H9 (cell line): ENCODE measurements at places on chromosomes 4 and X. TPM values are rescaled to one million over a fixed set of nuclear protein-coding genes. Genes with fewer than 3 reads are reported as not detected.

- H3K4me3 ChIP-seq: no peak overlapping the region
- DNase-seq: no peak
- no peak overlapping the region for H3K27ac ChIP-seq
- no peaks in the 10 kb centered on the region for H3K4me1 ChIP-seq
Measured at GRCh38 chrX:138788771-138789170, 77.3 kb upstream of the FGF13 start.

DNA sequence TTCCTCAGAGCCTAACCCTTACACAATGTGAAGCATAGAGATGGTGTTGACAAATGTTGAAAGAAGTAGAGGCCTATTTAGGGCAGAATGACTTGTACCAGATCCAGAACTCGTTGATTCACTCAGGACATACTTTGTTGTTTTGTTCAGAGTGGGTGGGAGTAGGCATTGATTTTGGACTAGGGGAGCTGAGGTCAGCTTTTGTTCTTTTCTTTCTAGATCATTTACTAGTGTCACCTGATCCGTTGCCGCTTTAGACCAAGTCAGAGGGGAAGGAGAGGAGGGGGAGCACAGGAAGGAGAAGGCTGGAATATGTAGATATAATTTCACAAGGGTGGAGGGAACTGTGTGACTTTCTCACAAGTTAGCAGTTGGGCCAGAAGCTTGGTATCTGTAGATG lies 282.4 kb upstream of the GPC4 start:
- H3K27me3 ChIP-seq: no peaks in the 10 kb centered on the region
- H3K27ac ChIP-seq: no peak overlapping the region
- peaks cover 11% of the 10 kb centered on the region; the same call in 1 of the 2 replicates for H3K4me1 ChIP-seq
- no peak for DNase-seq

- H3K4me1 ChIP-seq: no peaks in the 10 kb centered on the region
- H3K4me3 ChIP-seq: peak overlapping the region; percentile 100
- peak overlapping the region; percentile 71 for H3K27ac ChIP-seq
- H3K27me3 ChIP-seq: no peaks in the 10 kb centered on the region
Measured at GRCh38 chr4:82429728-82430192, 502 bp downstream of the HNRNPDL start.

DNA sequence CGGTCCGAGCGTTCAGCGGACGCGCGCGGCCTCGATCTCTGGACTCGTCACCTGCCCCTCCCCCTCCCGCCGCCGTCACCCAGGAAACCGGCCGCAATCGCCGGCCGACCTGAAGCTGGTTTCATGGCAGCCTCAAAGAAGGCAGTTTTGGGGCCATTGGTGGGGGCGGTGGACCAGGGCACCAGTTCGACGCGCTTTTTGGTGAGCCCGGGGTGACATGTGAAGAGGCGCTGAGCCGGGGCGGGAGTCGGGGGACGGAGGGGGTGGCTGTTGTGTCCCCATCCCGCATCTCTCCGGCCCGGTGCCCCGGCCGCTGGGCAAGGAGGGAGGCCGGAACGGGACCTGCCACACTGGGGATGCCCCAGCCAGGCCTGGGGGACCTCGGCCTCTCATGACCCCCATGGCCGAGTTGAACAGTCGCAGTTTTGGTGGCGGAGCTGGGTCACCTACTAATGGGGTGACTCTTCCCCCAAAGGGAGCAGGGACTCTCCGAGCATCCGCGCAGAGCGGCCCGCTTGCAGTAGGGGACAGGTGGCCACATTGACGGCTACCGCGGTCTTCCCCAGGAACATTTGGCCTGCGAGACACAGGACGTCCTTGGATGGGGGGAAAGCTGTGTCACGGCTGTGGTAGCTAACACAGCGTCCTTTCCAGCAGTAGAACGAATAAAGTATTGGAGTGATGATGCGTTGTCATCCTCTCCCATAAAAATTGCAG lies at the start of gene GK:
GK (plus strand) TSS at position 9 of the 717 bp plus-strand sequence; CDS start at position 124, 115 bp downstream.
- DNase-seq: peak; percentile 28
- H3K27ac ChIP-seq: peak within 1 kb of the TSS; percentile 33
- H3K4me3 ChIP-seq: peak within 1 kb of the TSS; percentile 87
- H3K27me3 ChIP-seq: no peaks in the 10 kb centered on the region
- no peaks in the 10 kb centered on the region; the same call in 1 of the 2 replicates for H3K4me1 ChIP-seq

DNA sequence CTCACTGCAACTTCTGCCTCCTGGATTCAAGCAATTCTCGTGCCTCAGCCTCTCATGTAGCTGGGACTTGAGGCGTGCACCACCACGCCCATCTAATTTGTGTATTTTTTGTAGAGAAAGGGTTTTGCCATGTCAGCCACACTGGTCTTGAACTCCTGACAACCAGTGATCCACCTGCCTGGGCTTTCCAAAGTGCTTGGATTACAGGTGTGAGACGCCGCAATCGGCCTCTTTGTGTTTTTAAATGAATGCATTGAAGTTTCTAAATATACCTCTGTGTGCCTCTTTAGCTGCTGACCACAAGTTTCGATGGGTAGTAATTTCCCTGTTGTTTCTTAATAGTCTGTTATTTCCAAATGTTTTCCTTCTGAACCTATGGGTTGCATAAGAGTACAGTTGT lies 765.3 kb upstream of the GRIA3 start:
- no peak overlapping the region for H3K27ac ChIP-seq
- no peak for DNase-seq
- H3K4me3 ChIP-seq: no peak overlapping the region
- H3K27me3 ChIP-seq: no peaks in the 10 kb centered on the region

GRCh38 chr4:126541820-126542219 lies 1090.9 kb upstream of the INTU start:
- H3K27ac ChIP-seq: no peak overlapping the region
- DNase-seq: no peak
- no peak overlapping the region for H3K4me3 ChIP-seq
- no peaks in the 10 kb centered on the region for H3K36me3 ChIP-seq

- H3K36me3 ChIP-seq: no peaks in the 10 kb centered on the region
- no peaks in the 10 kb centered on the region for H3K4me1 ChIP-seq
- H3K27ac ChIP-seq: no peak overlapping the region
- no peak overlapping the region for H3K4me3 ChIP-seq
- no peak for DNase-seq
Measured at GRCh38 chr4:30538794-30539193, 181.4 kb upstream of the PCDH7 start.

GRCh38 chr4:6332042-6332668 lies 62.5 kb downstream of the WFS1 start:
- no peak overlapping the region for H3K4me3 ChIP-seq
- H3K4me1 ChIP-seq: no peaks in the 10 kb centered on the region
- H3K27me3 ChIP-seq: no peaks in the 10 kb centered on the region
- H3K27ac ChIP-seq: no peak overlapping the region
- DNase-seq: peak; percentile 75

DNA sequence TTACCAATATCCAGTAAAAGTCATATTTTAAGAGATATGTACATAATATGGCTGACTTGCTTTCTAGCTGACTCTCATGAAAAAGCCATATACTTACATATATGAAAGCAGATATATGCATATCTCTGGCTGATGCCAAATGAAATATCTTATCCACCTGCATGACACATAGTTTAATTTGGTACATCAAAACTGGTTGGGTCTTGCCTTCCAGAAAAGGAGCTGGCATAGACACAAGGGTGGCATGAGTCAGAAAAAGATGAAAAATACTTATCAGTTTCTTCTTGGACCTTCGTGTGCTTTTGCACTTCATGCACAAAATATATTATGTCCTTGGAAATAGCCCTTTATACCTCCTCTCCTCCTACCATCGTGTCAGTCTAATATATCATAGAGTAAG lies 32.1 kb downstream of the TIGD4 start:
- H3K4me3 ChIP-seq: no peak overlapping the region
- peaks cover 5% of the 10 kb centered on the region; the same call in 2 of the 3 replicates for H3K36me3 ChIP-seq
- no peak for DNase-seq
- no peaks in the 10 kb centered on the region for H3K27me3 ChIP-seq
- H3K4me1 ChIP-seq: no peaks in the 10 kb centered on the region
- no peak overlapping the region for H3K27ac ChIP-seq

GRCh38 chr4:118307643-118308042 lies 45.2 kb downstream of the PRSS12 start:
- H3K27me3 ChIP-seq: no peaks in the 10 kb centered on the region
- no peak for DNase-seq
- no peaks in the 10 kb centered on the region for H3K36me3 ChIP-seq

- no peak for DNase-seq
- H3K4me3 ChIP-seq: no peak overlapping the region
- H3K27me3 ChIP-seq: no peaks in the 10 kb centered on the region
- no peaks in the 10 kb centered on the region for H3K4me1 ChIP-seq
- no peak overlapping the region for H3K27ac ChIP-seq
Measured at GRCh38 chr4:145418739-145419138, 62.9 kb upstream of the SMAD1 start.

GRCh38 chr4:20882500-20882899 lies 182.2 kb downstream of the PACRGL start:
- no peaks in the 10 kb centered on the region for H3K27me3 ChIP-seq
- no peaks in the 10 kb centered on the region for H3K36me3 ChIP-seq
- no peak for DNase-seq
- no peak overlapping the region for H3K27ac ChIP-seq
- H3K4me3 ChIP-seq: no peak overlapping the region

DNA sequence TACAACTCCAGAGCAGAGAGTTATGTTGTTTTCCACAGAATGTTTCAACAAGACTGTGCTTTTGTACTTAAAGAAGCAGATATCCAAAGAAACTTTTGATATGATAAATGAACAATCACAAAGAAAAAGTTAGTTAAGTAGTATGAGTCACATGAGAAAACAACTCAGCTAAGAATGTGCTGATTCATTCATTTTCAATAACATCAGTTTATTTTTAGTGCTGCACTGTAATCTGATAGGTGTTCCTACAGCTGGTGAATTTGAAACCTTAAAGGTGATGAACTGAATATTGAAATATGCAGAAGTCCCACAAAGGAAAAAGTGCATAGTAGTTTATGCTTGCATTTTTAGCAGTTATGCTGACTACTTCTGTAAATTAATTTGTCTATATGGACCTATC lies 180.3 kb upstream of the TENM3 start:
- peaks cover 4% of the 10 kb centered on the region; the same call in 1 of the 2 replicates for H3K4me1 ChIP-seq
- no peak for DNase-seq
- no peak overlapping the region for H3K4me3 ChIP-seq

DNA sequence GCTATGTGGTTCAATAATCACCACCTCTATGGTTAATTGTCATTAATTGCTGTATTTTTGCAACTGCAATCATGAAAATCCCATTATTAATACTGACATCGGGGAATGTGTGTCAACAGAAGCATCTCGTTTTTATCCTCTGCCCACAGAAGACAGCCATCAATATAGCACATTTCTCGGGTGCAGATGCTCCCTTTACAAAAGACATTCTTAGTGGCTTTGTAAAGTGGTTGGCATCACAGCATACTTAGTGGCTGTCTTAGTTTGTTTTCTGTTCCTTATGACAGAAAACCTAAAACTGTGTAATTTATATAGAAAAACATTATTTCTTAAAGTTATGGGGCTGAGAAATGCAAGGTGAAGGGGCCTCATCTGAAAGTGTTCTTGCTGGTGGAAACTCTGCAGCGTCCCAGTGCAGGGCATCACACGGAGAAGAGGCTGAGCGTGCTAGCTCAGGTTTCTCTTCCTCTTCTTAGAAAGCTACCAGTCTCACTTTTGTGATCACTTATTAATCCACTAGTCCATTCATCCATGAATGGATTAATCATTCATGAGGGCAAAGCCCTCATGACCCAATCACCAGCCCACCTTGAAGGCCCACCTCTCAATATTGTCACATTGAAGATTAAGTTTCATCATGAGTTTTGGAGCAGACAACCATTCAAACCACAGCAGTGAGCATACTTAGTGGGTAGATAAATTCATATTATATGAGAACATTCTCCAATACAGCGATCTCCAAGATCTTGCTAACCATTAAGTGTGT lies 1067.7 kb upstream of the PABPC4L start:
- H3K4me1 ChIP-seq: no peaks in the 10 kb centered on the region
- no peak overlapping the region for H3K4me3 ChIP-seq
- H3K27me3 ChIP-seq: no peaks in the 10 kb centered on the region
- DNase-seq: no peak

GRCh38 chr4:21184788-21185187 lies 484.5 kb downstream of the PACRGL start:
- H3K4me3 ChIP-seq: no peak overlapping the region
- no peaks in the 10 kb centered on the region for H3K4me1 ChIP-seq
- no peaks in the 10 kb centered on the region for H3K36me3 ChIP-seq
- DNase-seq: no peak

TCEAL7 gene
- total RNA-seq: 2.7 and 3.1 TPM in 2 replicates

AWAT2 gene
- total RNA-seq: not detected in 2 replicates

ZNF630 gene
- 1.2 and 1.5 TPM in 2 replicates for total RNA-seq

GNRHR gene
- not detected in 2 replicates for total RNA-seq

SYP gene
- 1.8 and 2.1 TPM in 2 replicates for total RNA-seq

BMX gene
- not detected in 2 replicates for total RNA-seq
